ENCODE measurements at places on chromosomes 7 and 10.

DNA sequence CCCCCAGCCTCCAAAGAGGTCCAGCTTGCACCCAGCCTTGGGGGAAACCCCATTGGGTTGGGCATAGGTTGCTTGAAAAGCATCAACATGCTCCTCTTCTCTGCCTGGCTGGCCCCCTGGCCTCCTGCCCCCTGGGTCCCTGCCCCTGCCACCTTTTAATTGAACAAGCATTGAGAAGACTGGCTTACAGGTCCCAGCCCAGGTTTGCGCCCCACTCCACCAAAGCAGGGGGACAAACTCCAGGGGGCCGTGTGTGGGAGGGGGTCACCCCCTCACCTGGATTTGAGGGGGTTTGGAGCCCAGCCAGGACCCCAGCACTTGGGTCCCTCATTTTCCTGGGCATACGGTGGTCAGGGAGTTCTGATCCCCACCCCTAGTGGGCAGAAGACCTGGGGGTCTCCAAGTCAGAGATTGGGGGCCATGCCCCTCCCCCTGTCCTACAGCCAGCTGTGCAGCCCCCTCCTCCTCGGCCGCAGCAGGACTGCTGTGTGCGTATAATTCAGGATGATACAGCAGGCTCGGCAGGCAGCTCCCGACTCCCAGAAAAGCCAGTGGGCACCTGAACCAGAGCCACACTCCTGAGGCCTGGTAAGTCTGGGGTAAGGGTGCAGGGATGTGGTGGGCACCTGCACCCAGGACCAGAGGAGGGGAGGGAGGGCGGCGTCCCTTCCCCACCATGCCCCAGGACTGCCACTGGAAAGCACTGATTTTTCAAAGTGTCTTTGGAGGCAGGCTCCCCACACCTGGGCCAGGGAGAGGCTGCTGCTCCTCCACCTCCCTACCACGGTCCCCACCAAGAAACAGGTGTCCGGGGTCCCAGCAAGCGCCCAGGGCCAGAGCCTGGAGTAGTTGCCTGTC lies 1.7 kb downstream of the ELFN1 start:
- no peak for DNase-seq

GRCh38 chr7:138750473-138750872 lies 47.3 kb upstream of the TMEM213 start:
- DNase-seq, result no peak

DNA sequence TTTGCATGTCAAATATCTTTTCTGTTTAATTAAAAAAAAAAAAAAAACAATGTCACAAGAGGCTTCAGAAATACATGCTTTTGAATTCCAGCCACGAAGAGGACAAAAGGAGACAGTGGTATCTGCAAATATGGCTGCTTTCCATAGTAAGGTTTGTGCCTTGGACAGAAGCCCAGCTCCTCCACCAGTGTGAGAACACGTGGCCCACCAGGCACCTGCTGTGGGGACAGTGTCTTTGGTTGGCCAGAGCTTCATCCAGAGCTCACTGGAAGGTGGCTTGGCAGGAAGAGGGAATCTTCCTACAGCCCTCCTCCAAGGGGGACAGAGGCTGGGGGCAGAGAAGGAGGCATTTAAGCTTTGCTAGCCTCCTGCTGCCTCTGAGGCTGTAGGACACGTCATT lies 144.6 kb downstream of the GLCCI1 start:
- DNase-seq, result no peak

DNA sequence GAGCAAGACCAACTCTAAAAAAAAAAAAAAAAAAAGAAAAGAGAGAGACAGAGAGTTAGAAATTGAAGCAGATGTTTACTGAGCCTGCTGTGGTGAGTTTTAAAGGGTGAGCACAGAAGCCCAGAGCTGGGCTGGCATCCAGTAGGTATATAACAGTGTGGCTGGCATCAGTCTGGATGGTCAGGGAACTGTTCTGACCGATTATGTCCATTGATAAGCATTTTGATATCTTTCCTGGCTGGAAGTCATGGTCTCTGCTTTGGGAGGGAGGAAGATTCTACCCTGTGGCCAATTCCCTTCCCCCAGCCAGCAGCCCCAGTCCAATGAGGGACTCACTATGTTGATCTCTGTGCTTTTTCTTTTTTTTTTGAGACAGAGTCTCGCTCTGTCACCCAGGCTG lies 65.2 kb upstream of the PODXL start:
- no peak for DNase-seq

DNA sequence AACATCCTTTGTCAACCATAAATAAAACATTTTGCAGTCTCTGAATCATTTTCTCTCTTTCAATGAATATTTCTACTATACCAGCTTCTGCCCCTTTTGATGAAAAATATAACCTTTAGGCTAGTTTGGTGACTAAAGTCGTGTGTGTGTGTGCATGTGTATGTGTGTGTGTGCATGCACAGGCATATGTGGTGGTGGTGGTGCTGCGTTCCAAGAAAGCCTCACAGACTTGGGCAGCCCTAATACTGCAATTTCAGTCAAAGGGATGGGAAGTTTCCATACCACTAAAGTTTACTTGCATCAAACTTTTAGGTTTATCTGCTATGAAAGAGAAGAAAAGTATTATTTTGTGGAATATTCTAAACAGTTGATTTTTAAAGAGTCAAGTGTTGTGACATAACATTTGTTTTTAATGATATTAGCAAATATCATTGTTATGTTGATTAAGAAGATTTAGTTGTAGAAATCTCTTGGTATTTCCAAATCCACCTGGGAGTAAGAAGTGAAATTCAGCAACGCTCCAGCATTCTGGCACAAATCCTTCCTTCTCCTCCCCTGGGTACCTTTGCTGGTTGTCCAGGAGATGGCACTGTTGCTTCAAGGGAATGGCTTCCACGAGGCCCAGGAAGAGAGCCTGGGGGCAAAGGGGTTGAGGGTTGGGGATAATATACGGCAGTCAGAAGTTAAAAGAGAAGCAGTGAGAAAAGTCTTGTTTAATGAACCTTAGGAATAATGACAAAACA lies 41.5 kb downstream of the ASB4 start:
- peak; percentile 53 for DNase-seq

DNA sequence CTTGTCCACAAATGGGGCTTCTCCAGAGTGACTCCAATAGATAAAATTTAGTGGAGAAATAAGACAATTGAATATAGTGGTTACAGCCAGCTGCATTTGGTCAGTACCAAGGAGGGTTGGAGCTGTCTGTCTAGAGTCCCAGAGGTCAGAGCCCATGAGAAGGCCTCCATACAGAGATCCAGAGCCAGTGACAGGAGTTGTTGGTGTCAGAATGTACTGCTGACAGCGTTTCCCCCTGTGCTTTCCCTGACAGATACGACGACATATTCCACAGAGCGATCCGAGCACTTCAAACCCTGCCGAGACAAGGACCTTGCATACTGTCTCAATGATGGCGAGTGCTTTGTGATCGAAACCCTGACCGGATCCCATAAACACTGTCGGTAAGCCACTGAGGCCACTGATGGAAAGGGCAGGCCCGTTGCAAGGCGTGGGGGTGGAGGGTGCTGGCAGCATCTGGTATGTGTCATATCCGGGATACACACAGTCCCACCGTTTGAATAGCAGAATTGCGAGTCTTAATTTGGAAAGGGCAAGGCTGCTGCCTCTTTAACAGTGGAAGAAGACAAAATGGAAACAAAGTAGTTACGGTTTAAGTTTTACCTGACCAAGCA lies 483.6 kb downstream of the NRG3 start:
- no peak for DNase-seq
